T-helper 17 cell (primary cell): ENCODE measurements at places on chromosomes 5 and 9. TPM values are rescaled to one million over a fixed set of nuclear protein-coding genes. Genes with fewer than 3 reads are reported as not detected.

Gene ACOT12
- not detected for total RNA-seq

Gene HSPA4
- 49.3 TPM for total RNA-seq

Gene TLX3
- not detected for total RNA-seq

Gene ADGRV1
- 0.44 TPM for total RNA-seq

Gene OSMR
- total RNA-seq, result not detected

DNA sequence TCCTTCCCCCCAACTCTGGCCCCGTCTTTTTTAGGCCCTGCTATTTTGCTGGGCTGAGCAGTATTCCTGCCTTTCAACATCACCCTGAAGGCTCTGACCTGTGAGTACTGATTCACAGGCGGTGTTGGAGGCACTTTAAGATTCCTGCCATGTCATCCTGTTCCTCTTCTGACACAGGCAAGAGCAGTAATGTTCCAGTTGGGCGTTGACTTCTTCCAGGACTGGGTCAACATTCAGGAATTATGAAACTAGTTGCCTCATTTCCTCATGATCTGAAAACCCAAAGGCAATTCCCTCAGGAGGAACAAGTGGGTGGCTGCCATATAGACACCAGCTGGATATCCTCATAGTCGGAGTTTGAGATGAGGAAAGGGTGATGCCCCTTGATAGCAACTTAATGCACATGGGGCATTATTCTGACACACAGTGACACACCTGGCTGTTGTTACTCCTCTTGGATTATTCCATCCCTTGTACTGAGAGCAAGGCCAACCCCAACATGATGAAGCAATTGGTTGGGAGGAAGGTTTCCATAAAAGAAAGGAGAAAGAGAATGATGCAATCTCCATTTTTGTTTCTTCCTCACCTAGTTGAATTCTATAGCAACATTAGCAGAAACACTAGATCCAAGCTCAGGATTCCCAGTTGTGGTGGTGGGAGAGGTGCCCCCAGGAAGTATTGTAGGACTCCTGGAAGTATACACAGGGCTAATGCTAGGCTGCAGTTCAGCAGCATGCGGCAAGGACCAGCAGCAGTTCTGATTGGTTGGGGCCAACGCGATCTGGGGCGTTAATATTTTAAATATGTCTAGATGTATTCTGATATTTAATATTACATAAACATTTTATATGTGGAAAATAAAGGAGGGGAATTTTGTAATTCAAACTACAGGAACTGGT, 19.6 kb upstream of the GLRX start:
- DNase-seq, result no peak

DNA sequence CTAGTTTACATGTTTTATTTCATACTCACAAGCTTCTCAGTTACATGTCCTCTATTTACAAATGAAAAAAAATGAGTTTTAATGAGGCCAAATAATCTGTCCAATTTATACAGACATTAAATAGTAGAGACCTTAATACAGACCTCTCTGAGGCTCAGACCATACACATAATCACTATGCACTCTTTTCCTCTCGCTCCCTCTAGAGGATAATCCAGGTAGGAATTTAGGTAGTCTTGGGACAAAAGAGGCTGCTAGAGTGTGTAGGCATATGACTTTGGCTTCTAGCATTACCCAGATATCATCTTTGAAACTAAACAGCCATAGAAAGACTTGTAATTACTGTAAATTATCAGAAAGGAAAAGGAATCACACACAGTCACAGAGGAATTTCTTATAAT, 444.7 kb downstream of the HINT1 start:
- DNase-seq, result no peak

DNA sequence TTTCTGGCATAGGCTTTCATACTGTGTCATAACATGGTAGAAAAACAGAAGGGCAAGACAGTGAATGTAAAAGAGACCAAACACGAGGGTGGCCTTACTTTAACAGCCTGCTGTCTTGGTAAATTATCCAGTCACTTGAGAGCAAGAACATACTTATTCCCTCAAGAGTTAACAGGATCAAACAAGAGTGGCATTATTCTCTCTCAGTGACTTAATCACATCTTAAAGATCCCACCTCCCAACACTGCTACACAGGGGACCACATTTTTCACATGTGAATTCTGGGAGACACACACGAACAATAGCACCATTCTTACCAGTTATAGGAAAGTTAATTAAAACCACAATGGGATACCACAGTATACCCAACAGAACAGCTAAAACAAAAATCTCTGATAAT, 898.0 kb upstream of the C9orf72 start:
- DNase-seq, result no peak
